ENCODE measurements at places on chromosomes 5 and 9.

- no peak for DNase-seq
Measured at GRCh38 chr5:147403651-147404640, 105.9 kb downstream of the DPYSL3 start.

DNA sequence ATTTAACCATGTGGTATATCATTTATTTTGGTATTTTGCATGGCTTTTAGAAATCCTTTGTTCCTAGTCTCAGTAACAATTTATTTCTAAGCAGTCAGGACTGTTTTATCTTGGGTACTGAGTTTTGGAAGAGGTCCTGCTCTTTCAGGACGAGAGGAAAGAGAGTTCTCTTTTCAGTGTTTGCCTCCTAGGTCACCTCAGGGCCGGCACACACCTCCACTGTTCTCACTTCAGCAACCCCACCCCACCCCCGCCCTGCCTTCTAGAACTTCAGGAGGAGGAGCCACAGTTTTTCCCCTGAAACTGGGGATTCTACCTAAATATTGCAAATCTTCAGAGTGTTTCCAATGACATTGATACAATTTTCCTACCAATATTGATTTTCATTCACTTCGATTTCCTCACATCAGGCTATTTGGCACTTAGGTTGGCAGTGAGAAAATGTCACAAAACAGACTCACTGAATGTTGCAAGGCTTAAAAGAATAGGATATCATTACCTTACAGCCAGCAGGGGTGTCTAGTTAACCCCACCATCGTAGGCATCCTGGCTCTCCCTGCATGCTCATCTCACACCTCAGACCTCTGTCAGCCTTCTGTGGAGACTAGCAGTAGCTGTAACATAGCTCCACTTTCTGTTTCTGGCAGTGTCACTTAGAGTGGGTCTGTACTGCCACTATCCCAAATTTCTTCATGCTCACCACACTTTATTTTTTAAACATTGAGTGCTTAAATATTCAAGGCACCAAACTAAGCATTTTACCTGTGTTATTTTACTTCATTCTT lies 5.4 kb downstream of the IGIP start:
- DNase-seq: no peak

DNA sequence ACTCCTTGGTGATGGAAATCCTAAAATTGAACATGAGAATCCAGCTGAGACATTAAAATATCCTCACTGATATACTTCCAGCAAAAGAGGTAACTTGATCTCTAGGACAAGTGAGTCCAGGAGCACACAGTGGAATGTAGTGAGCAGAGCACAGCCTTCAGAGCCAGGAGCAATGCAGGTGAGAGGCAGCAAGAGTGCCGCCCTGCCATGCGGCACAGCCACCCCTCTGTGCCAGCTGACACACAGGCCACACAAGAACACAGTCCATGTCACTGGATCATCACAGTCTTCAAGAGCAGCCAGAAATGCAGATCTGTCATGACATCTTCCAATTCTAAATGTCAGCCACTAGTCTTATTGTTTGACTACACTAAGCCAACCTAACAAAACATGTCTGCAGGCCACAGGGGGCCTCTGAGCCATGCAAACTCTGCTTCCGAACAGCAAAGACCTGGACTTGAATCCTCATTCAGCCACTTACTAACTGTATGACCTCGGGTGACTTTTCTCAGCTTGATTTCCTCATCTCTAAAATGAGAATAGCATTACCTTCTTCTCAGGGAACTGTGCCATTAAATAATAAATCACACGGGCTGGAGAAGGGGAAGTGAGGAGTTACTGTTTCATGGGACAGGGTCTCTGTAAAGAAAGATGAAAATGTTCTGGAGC lies 47.0 kb downstream of the CCDC125 start:
- DNase-seq: no peak

DNA sequence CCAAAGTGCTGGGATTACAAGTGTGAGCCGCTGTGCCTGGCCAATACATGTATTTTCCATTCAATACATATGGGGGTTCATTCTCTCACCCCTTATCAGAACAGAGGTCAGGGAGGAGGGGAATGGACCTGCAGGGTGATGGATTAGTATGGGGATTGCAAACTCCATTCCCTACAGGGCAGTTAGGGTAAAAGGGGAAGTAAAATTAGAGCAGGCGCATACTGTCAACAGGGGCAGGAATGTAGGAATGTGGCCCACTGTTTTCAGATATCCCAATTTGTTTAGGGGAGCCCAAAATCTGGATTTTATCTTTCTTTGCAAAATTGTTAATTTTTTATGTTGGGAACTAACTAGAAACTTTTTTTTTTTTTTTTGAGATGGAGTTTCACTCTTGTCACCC lies 46.4 kb upstream of the SLC44A1 start:
- DNase-seq: no peak

- no peak for DNase-seq
Measured at GRCh38 chr5:152288917-152289595, 116.0 kb downstream of the NMUR2 start.

GRCh38 chr5:6434731-6435130 lies 13.9 kb upstream of the UBE2QL1 start:
- no peak for DNase-seq

DNA sequence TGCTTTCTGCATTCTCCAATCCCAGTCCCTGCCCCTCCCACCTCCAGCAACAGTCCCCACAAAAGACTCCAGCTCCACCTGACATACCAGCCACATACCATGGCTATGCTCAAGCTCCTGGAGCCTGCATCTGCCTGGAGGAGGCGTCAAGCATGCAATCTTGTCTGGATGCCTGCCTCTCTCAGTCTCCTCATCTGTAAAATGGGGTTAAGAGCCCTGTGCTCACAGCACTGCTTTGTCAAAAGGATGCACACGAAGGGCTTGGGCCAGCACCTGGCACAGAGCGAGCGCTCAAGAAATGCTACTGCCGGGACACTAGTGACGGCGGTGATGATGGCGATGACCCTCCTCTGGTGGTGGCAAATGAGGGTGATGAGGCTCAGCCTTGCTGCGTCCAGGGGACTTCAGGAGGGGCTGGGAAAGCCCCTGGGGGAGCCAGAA lies 202.9 kb upstream of the IER5L start:
- DNase-seq: no peak

- DNase-seq: no peak
Measured at GRCh38 chr5:174065528-174066197, 20.2 kb downstream of the NSG2 start.

GRCh38 chr9:100282388-100282719 lies 70.4 kb downstream of the TEX10 start:
- DNase-seq: no peak

DNA sequence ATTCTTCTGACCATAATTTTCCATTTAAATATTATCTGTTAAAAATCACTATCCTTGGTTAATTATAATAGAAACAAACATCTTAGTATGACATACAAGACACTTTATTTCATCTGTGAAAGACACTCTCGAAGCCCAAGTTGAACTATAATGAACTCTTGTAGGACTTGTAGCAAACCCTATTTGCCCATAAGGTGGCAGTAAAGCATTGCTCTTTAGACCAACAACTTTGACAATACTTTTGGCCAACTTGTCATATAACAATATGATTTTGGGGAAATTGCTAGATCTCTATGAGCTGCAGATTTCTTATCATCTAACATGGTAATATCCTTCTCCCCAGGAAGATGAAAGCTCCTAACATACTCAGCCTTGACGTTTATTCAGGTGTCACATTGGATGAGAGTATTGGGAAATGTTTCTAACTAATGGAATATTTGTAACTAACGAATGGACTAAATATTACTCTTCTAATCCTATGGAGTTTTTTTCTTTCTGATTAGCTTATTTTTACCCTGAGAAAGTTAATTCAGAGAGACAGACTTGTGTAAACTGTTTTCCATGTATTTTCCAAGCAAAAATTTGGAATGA lies 11.0 kb downstream of the SPINK14 start:
- DNase-seq: no peak

- DNase-seq: no peak
Measured at GRCh38 chr5:36743891-36744772, 132.4 kb upstream of the NIPBL start.

DNA sequence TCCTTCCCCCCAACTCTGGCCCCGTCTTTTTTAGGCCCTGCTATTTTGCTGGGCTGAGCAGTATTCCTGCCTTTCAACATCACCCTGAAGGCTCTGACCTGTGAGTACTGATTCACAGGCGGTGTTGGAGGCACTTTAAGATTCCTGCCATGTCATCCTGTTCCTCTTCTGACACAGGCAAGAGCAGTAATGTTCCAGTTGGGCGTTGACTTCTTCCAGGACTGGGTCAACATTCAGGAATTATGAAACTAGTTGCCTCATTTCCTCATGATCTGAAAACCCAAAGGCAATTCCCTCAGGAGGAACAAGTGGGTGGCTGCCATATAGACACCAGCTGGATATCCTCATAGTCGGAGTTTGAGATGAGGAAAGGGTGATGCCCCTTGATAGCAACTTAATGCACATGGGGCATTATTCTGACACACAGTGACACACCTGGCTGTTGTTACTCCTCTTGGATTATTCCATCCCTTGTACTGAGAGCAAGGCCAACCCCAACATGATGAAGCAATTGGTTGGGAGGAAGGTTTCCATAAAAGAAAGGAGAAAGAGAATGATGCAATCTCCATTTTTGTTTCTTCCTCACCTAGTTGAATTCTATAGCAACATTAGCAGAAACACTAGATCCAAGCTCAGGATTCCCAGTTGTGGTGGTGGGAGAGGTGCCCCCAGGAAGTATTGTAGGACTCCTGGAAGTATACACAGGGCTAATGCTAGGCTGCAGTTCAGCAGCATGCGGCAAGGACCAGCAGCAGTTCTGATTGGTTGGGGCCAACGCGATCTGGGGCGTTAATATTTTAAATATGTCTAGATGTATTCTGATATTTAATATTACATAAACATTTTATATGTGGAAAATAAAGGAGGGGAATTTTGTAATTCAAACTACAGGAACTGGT lies 19.6 kb upstream of the GLRX start:
- no peak for DNase-seq

DNA sequence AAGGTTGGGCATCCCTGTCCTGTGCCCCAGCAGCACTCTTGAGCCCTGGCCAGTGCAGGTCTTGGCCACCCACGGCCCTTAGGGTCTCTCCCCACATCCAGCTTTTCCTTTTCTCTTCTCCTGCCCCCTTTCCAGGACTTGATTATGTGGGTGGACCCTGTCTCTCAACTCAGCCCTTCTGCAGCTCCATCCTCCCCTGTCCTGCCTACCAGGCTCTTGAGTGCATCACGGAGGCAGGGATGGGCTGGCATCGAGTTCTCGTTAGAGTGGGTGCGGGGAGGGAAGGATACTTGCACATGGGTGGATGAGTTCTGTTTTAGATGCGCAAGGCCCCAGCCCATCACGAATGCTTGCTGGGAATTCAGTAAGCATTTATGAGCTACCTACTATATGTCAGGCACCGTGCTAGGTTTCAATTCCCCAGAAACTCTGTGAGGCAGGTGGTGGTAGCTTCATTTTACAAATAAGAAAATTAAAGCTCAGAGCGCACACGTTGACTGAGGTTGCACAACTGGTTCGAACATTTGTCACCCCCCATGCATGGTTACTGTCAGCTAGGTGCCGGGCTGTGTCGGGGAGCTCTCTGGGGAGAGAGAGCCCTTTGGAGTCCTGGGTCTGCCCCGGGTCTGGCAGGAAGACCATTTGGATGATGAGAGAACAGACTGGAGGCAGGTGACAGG lies 144.6 kb upstream of the PITX1 start:
- DNase-seq: no peak

GRCh38 chr9:133710661-133711427 lies 27.3 kb downstream of the SARDH start:
- no peak for DNase-seq

DNA sequence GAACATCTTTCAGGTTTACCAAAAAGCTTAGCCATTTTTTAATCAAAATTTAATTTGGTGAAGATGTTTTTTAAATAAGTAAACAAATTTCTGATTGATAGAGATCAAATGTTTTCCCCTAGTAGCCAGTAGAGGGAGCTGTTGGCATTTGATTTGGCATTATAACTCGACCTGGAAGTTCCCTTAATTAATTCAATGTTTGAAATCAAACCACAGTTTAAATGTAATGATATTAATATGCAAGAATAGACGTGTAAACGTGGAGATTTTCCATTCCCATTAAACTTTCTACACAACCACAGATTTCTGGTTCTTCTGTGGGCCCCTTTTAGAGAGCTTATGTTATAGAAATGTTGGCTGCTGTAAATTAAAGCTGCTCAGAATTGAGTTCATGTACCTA lies 148.1 kb upstream of the MPDZ start:
- DNase-seq: no peak

DNA sequence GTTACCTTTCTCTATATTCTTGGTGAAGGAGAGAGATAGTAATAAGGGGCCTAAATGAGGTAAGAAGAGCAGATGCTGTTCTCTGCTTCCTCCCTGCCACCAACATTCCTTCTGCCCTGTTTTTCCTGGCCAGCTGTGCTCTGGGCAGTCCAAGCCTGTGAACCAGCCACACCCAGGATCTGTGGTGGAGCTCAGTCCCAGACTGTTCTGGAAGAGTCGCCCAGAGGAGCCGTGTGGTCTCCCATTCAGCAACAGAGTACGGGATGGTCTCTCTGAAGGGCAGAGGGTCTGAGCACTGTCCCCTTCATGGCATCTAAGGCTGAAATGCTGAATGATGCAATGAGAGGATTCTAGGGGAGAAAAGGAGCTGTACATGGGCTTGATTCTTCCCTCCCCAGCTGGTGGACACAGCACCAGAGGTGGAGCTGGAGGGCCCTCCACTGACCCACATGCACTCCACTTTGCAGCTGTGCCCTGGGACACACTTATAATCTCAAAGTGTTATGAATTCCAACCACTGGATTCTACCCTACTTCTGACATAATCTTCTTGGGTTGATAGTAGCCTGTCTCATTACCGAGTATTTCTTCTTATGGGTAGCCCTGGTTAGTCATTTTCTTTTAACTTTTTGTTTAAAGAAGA lies 70.8 kb upstream of the RPS23 start:
- DNase-seq: no peak

GRCh38 chr5:25448190-25448621 lies 803.4 kb upstream of the CDH10 start:
- no peak for DNase-seq

DNA sequence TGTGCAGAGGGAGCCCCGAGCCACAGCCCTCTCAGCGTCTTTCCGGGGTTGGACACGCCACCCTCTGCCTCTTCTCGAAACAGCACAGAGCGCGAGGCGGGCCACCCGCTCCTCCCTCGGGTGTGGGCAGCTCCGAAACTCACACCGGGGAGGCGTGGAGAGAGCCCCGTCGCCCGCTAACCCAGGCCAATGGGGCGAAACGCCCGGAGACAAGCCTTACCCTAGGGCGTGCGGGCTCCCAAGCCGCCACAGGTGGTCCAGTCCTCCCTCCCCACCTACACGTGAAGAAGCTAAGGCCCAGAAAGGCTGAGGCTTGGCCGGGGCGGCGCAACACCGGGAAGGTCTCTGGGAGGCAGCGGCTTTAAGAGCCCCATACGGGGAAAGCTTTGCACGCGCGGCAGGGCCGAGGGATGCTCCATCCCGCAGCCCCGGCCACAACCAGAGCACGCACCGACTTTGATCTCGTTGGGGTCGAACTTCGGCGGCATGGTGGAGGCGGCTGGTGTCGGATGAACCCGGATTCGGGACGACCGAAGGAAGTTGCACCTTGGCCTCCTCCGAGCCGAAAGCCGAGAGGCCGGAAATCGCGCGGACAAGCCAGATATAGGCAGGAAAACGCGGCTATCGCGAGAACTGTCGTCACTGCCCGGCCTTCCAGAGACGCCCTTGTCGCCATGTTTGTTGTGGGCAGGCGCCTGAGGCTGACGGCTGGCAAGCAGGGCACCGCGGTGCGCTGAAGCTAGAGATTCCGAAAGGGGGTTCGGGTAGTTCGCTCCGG lies at the start of the genes LRSAM1 and RPL12:
Gene LRSAM1, plus strand, starts transcription at position 681 of the 778 bp plus-strand sequence. CDS start 3,018 bp downstream, outside the sequence.
Gene RPL12, minus strand, starts transcription at position 577 of the 778 bp plus-strand sequence. Its CDS starts 89 bp downstream, at position 488.
- peak; percentile 98 for DNase-seq

Measured in activated CD4-positive, alpha-beta T cell treated with anti-CD3 and anti-CD28 coated beads, Interleukin-2, amount 50 U/mL, for 4 hours (primary cell).